ENCODE measurements at places on chromosomes 2 and 18. TPM values are rescaled to one million over a fixed set of nuclear protein-coding genes. Genes with fewer than 3 reads are reported as not detected.

DNA sequence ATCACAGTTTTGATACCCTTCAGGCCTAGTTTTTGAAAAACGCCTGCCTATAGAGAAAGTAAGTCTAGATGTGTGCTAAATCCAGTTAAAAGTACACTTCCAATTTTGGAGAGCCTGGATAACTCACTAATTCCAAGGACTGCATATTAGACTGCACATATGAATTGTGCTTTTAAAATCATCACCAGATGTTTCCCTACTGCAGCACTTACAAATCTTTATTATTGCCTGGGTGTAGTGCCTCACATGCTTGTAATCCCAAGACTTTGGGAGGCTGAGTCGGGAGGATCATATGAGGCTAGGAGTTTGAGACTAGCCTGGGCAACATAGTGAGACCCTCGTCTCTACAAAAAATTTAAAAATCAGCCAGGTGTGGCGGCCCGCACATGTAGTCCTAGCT, 35.9 kb upstream of the HTR2B start:
- H3K4me3 ChIP-seq: no peak overlapping the region
- H3K27me3 ChIP-seq: no peaks in the 10 kb centered on the region
- peaks cover 13% of the 10 kb centered on the region for H3K4me1 ChIP-seq
- DNase-seq: no peak

DNA sequence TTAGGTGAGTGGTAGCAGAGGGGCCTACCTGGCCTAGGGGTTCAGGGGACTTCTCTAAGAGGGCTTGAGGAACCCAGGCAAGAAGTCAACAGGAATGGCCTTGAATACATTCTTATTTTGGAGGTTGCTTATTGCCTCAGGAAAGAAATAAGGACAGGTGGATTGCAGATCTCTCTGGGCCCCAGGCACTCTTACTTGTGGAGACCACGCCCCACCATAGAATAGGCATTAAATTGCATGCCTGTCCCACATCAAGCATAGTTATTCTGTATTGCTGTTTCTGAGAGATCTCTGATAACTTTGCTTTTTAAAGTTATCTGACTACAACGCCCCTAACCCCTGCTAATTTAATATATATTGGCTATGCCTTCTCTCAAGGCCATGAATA, 68.0 kb upstream of the SP3 start:
- peak overlapping the region; percentile 34 for H3K27ac ChIP-seq
- H3K36me3 ChIP-seq: peaks cover 3% of the 10 kb centered on the region
- no peak overlapping the region for H3K4me3 ChIP-seq
- DNase-seq: no peak

- DNase-seq: no peak
- H3K36me3 ChIP-seq: peaks cover 3% of the 10 kb centered on the region
- H3K4me1 ChIP-seq: peaks cover 8% of the 10 kb centered on the region
- H3K27me3 ChIP-seq: peaks cover 54% of the 10 kb centered on the region
Measured at GRCh38 chr18:44789710-44790109, 109.0 kb downstream of the SETBP1 start.

GRCh38 chr2:19973466-19973865, 16.4 kb downstream of the WDR35 start:
- H3K27ac ChIP-seq: no peak overlapping the region
- no peaks in the 10 kb centered on the region for H3K27me3 ChIP-seq
- peaks cover 9% of the 10 kb centered on the region for H3K36me3 ChIP-seq
- peaks cover 12% of the 10 kb centered on the region for H3K4me1 ChIP-seq
- no peak for DNase-seq
- H3K4me3 ChIP-seq: no peak overlapping the region

Gene CHRNA1
- total RNA-seq: 0.63 TPM

Gene ZAP70
- 439 TPM for total RNA-seq

Gene ASNSD1
- total RNA-seq: 40.4 TPM

Data from T-helper 17 cell (primary cell).